HepG2 (cell line): ENCODE measurements at places on chromosomes 1 and 21.

GRCh38 chr1:41353744-41354143 is 7.5 kb upstream of the FOXO6 start:
- peaks cover 3% of the 10 kb centered on the region; the same call in 1 of the 3 replicates for H3K27me3 ChIP-seq
- H3K27ac ChIP-seq: no peak overlapping the region
- no peaks in the 10 kb centered on the region for H3K36me3 ChIP-seq
- no peaks in the 10 kb centered on the region for H3K4me1 ChIP-seq
- no peak for DNase-seq

GRCh38 chr21:42234041-42234440 is 15.1 kb downstream of the ABCG1 start:
- H3K27ac ChIP-seq: no peak overlapping the region
- H3K36me3 ChIP-seq: no peaks in the 10 kb centered on the region
- no peak overlapping the region for H3K4me3 ChIP-seq
- no peaks in the 10 kb centered on the region; the same call in 1 of the 2 replicates for H3K27me3 ChIP-seq

GRCh38 chr1:50832167-50832566 is 127.9 kb downstream of the FAF1 start:
- H3K27ac ChIP-seq: no peak overlapping the region
- peaks cover 9% of the 10 kb centered on the region for H3K4me1 ChIP-seq
- H3K4me3 ChIP-seq: no peak overlapping the region

DNA sequence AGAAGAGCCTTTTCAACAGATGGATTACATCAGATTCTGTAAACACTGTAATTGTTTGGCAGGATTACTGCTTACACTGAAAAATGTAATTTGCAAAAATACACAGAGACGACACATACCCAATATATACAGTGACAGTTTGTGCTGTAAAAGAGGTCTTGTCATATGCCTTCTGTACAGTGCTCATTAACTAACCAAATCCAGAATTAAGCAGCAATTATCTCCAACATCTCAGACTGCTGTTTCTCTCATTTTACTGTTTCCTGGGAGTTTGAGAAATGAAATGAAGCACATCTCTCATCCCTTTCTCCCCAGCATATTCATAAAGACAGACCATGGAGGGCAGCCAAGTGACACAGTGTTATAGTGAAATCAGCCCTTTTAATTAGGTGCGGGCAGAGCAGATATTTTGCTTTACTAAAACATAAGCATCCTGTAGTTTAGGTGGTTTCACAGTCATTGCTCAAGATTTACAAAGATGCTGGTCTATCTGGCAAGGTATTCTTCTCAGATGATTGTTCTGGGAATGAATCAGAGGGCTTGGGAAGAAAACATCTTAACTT is 618.4 kb upstream of the USP24 start:
- DNase-seq: no peak
- H3K4me1 ChIP-seq: peaks cover 12% of the 10 kb centered on the region
- H3K27me3 ChIP-seq: no peaks in the 10 kb centered on the region
- no peak overlapping the region for H3K27ac ChIP-seq
- H3K36me3 ChIP-seq: no peaks in the 10 kb centered on the region
- H3K4me3 ChIP-seq: no peak overlapping the region
